Omental fat pad (tissue), 4 donors: ENCODE measurements at places on chromosomes 2 and 18.

DNA sequence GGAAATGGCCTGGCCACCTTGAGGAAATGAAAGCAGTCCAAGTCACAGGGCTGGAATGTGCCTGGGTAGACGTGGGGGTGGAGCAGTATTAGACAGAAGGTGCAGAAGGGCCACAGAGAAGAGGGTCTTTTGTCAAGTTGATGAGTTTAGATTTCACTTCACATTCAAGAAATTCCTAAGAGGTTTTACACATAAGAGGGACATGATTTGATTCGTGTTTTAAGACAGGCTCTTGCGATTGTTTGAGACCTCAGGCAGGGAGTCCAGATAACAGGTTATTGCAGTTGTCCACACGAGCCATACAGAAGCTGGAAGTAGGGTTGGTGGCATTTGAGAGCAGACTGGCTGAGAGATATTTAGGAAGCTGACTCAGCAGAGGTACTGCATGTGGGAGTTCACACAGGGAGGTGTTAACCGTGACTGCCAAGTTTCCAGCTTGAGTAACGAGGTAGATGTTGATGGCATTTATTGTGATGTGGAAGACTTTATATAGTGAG lies 64.6 kb downstream of the NEB start:
- no peak for DNase-seq

GRCh38 chr2:134657650-134658250 lies 61.0 kb downstream of the TMEM163 start:
- DNase-seq: no peak

DNA sequence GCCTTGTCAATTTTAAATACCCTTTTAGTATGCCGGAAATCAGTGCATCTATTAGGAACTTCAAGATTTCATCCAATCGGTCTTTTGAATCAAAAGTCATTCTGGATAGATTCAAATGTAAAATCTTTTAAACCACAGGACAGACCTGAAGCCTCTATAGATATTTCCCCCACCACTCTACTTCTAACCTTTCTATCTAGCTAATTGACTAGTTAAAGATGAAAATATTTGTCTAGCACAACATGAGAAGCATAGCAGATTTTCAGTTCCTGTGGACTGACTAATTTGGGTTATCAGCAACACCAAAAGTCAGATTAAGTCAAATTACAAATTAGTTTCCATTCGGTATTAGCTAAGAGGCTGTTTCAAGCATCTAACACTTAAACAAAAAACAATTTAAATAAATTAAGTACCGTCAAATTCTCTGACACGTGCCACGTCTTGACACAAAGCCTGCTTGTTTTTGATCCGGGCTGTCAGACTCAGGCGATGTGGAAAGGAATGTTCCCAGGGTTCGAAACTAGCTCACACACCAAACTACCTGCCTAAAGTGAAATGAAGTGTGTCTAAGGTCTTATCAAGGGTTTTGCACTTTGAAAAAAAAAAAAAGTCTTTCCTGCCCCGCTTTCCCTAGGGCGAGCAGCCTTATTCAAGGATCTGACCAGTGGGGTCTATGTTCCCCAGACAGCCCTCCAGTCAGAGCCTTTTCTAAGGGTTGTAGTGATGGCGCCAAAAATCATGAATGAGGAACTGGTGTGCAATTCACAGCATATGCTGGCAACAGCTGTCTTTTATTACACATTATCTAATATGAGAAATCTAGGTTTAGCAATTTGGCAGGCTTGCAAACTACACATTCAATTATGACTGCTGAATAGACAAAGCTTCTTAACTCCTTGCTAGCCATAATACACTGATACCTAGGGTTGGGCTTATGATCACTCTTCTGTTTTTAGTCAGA lies 4.7 kb downstream of the CYTIP start:
- no peak for DNase-seq

- no peak for DNase-seq
Measured at GRCh38 chr2:10245661-10246060, 57.0 kb upstream of the HPCAL1 start.

DNA sequence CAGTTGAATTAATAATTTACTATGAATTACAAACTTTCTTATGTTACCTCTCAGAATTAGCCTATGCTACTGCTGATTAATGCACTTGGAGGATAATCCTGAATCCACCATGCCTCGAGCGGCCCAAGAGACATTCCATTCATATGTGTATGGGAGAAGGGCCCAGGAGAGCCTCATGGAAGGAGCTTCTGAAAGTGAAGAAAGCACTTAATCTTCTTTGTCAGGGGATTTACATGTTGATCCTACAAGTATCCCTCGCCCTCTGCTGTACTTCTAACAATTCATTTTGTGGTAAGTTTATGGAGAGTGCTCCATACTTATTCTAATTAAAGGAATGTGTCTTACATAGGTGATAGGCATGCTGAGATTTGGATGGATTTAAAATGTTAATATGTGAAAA lies 1189.1 kb upstream of the NXPH2 start:
- no peak for DNase-seq

GRCh38 chr2:157180359-157180758 lies 77.1 kb upstream of the GALNT5 start:
- no peak for DNase-seq

DNA sequence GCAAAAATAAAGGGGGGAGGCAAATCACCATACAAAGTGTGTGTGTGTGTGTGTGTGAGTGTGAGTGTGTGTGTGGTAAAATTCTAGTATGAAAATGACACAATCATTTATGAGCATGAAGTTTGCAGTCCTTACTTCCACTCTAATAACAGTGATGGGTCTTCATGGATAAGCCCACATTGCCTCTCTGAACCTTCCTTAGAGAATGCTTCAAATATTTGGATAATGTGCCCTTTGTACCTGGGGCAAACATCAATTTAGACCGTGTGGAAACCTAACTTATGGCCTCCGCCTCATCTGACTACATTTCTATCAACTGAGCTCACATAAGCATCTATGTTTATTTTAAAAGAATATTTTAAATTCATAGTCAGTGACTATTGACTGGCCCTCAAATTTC lies 3.7 kb downstream of the SCN9A start:
- no peak for DNase-seq

DNA sequence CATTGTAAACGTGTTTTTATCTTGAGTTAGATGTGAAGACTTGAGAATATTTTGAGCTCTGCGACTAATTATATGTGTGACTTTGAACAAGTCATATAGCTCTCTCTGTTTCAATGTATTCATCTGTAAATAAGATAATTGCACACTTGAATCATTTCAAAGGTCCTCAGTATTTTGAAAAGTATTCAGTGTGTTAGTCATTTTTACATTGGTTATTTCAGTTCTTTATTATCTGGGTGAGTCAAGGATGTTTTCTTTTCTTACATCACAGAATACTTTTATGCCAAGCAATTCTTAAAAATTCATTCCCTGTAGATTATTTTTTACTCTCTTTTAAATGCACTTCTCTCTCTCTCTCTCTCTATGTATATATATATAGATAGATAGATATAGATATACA lies 1098.0 kb upstream of the ZEB2 start:
- DNase-seq: no peak

GRCh38 chr2:226673314-226673723 lies 126.3 kb downstream of the IRS1 start:
- DNase-seq: no peak

- DNase-seq: no peak
Measured at GRCh38 chr18:75869162-75869561, 441.7 kb upstream of the SMIM21 start.

GRCh38 chr2:215483431-215483830 lies 47.6 kb upstream of the FN1 start:
- DNase-seq: no peak

- no peak for DNase-seq
Measured at GRCh38 chr2:96353032-96353561, 17.5 kb downstream of the NCAPH start.

- DNase-seq: no peak
Measured at GRCh38 chr2:99317161-99317872, 16.3 kb upstream of the LYG1 start.

GRCh38 chr2:128320192-128320905 lies 1.7 kb upstream of the HS6ST1 start:
- no peak for DNase-seq

- DNase-seq: no peak
Measured at GRCh38 chr2:157792335-157793052, 83.6 kb downstream of the ACVR1 start.

- peak; percentile 34 for DNase-seq
Measured at GRCh38 chr2:169141713-169142352, 72.5 kb downstream of the DHRS9 start.

- no peak for DNase-seq
Measured at GRCh38 chr2:147649998-147650397, 194.8 kb upstream of the ACVR2A start.

DNA sequence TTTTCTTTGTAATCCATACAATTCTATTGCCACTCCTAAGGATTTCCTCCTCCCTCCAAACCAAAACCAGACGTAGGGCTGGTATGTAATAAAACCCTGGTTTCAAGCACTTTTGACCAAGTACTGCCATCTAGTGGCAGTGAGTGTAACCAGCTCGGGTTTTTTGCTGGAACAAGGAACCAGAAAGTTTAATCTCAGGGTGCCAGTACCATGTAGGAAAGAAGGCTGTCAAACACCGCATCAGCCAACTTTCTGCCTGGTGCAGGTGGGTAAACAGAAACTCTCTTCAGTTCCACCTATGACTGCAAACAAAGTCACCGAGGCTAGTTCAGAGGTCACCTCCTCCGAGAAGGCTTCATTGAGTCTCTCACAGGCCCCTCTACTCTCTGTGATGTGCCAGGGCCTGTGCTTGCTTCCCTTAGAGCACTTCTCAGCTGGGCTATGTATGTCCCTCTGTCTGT lies 10.2 kb upstream of the THNSL2 start:
- no peak for DNase-seq

- no peak for DNase-seq
Measured at GRCh38 chr18:53411511-53411910, 813.0 kb downstream of the MBD2 start.

DNA sequence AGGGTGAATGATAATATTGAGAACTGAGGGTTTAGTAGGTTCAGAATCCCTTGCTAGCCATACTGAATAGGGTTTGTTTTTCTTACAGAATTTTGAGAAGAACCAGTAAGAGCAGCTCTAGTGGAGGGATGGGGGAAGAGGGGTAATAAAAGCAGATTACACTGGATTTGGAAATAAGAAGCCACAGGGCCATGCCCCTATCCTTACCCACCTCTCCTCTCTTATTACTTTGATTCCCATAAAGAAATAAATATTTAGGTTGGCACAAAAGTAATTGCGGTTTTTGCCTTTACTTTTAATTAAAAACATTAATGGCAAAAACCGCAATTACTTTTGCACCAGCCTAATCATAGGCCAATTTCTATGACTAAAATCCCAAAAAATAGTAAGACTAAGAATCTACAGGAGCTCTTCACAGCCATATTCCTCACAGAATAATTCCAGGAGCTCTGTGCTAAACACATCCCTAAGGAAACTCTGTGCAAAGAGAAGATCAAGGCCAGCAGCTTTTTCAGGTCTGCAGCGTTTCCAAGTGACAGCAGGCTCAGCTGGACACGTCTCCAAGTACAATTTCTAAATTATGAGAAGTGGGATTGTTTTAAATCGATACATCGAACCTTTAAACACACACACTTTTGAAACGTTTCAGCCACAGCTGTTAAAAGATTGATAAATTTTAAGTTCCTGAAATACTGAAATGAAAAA lies 58.4 kb upstream of the RTN4 start:
- no peak for DNase-seq
